ENCODE measurements at places on chromosomes 6 and 20.

GRCh38 chr6:134721060-134721405, 228.9 kb downstream of the ALDH8A1 start:
- DNase-seq = no peak

GRCh38 chr6:134537146-134537555, 219.2 kb upstream of the SGK1 start:
- no peak for DNase-seq

DNA sequence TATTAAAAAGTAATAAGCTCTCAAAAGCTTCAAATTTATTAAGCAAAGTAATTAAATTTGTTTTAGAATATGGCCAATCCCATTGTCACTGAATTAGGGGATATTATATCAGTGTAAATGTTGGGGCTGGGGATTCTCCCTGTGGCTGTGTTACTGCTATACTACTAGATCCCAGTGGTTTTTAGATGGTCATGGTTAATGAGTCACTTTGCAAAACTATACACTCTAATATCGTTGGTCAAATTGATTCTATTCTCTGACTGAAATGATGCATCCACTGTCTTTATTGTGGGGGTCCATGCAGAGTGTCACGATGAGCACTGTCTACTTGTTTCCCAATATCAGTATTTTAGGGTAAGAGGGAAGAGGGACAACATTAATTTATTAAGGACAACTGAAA, 336.9 kb upstream of the PREP start:
- no peak for DNase-seq

DNA sequence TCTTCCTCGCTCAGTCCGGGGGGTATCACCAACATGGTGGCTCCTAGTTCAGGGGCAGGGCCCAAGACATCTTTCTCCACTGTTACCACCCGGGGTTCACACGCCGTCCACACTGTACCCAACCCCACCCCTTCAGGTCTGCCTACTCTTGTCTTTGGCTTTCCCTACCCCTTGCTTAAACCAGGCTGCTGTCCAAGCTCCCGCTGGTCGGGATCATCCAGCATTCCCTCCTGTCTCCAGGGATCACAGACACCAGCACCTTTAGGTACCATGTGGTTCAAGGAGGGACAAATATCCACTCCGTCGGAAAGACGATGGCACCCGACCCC, 395 bp downstream of the NELFE start:
- no peak for DNase-seq

DNA sequence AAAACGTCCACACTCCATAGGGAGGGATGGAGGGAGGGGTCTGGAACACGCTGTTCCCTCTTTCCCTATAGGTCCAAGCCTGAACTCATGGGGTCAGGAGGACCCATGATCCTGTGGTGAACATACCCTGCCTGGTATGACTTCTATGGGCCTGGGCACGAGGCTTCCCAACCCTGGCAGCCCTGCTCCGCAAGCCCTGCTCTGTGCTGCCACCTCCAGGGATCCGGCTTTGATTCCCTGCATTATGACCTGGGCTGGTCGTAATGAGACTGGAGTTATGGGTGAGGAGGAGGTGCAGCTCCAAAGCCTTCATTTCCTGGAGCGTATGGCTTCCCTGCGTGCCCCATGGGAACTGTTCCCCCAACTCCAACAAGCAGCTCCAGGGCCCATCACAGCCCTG, 54.9 kb downstream of the CDH22 start:
- no peak for DNase-seq

DNA sequence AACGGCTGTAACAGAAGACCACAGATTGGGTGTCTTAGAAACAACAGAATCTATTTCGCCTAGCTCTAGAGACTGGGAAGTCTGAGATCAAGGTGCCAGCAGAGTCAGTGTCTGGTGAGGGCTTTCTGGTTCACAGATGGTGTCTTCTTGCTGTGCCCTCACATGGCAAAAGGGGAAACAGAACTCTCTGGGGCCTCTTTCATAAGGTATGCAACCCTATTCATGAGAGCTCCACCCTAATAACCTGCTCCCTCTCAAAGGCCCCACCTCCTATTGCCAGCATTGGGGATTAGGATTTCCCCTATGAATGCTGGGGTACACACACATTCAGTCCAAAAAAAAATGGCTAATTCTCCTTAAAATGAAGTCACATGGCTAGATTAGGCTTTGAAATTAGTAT, 10.0 kb downstream of the TXNDC5 start:
- no peak for DNase-seq

GRCh38 chr6:53630533-53631226, 34.9 kb downstream of the KLHL31 start:
- no peak for DNase-seq

- DNase-seq = peak; percentile 2
Measured at GRCh38 chr20:36666181-36666740, 20.3 kb upstream of the SLA2 start.

DNA sequence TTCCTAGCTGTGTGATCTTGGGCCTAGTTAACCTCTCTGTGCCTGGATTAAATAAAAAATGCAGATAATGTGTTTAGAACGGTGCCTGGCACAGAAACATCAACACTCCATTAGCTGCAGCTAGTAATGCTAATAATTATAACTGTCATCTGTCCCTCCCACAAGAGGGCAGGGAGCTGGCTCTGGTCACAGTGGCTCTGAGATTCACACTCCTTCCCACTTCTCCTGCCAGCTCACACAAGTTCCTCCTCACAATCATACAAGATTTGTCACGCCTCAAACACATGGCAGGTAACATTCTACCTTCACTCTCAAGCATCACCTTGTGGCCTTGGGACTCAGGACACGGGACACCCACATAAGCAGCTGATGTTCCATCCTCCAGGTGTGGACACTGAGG, 2.4 kb downstream of the ADA start:
- no peak for DNase-seq

- DNase-seq = no peak
Measured at GRCh38 chr20:63522981-63523611, 2.5 kb downstream of the PPDPF start.

- DNase-seq = peak; percentile 83
Measured at GRCh38 chr6:142845143-142845571, 99.8 kb downstream of the HIVEP2 start.

DNA sequence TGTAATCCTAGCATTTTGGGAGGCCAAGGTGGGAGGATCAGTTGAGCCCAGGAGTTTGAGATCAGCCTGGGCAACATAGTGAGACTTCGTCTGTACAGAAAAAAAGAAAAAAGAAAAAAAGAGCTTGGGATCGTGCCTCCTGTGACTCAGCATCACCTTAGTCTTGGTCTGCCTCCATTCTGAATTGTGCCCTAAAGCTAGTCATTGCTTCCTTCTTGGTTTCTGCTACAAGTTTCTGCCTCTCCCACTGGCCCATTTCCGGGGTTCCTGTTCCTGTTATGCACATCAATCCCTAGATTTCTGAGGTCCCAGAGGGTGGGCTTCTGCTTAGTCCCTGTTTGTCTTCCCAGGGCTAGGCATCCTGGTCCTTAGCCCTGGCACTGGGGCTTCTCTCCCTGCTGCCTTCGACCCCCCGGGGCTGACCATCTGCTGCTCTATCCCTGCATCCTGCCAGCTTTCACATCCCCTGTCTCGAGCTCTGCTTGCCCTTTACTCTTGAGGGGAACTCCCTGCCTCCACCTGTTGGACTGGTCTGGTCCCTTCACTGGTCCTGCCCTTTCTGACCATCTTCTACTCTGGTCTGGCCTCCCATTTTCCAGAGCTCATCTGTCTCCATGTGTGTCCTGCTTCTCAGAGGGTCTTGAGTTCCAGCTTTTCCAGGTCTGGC, 77.5 kb upstream of the ESR1 start:
- no peak for DNase-seq

GRCh38 chr20:46171909-46172308, 53.8 kb downstream of the CD40 start:
- DNase-seq = no peak

- no peak for DNase-seq
Measured at GRCh38 chr6:137579612-137580011, 85.4 kb upstream of the OLIG3 start.

- peak; percentile 65 for DNase-seq
Measured at GRCh38 chr6:33298773-33299236, at the start of gene RGL2. Gene RGL2, minus strand, starts transcription at chr6:33298942. Its CDS starts 332 bp downstream, at chr6:33298610.

DNA sequence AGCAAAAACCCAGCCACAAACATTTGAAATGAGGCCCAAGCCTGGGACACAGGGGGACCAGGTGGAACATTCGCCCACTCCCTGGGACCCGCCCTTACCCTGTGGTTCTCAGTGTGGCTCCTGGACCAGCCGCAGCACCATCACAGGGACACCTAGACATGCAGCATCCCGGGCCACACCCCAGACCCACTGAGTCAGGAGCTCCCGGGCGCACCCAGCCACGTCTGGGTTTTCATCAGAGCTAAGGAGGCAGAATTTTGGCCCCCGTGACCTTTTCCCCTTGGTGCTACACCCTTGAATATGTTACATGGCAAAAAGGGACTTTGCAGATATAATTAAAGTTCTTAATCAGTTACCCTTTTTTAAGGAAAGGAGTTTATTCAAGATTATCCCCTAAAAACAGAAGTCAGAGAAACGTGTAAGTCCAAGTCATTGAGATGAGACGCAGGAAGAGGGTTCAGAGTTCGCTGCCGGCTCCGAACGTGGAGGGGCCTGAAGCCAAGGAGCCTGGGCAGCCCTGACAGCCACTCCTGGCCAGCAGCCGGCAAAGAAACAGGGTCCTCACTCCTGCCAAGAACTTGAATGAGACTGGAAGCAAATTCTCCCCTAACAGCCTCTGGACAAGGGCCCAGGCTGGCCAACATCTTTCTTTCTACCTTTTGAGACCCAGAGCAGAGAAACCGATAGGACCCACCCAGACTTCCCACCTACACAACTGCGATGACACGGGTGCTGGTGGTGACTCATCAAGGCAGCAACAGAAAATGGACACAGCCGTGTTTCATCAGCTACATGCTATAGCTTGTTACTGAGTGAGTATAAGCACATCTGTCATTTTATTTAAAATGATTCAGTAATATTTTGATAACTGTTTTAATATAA, 25.3 kb downstream of the BFSP1 start:
- peak; percentile 68 for DNase-seq

GRCh38 chr6:121439926-121440325, 4.5 kb downstream of the GJA1 start:
- no peak for DNase-seq

GRCh38 chr6:145544041-145544440, 191.3 kb downstream of the EPM2A start:
- DNase-seq = no peak

- DNase-seq = peak; percentile 8
Measured at GRCh38 chr20:17895641-17896171, 72.9 kb downstream of the SNX5 start.

DNA sequence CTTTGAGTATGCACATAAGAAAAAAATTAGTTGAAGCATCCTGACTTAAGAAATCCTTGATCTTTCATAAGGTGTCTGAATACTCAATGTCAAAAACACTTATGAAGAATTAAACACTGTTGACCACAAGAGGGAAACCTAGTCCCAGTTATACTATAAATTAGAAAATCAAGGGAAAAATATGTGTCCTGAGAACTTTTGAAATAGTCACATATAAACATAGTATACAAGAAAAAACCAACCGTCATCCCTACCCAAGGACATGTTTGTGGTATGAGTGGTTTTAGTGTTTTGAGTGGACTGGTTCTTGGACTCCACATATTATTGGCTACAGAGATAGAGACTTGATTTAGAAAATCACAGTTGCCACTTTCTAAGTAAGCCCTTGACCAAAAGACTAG, 7.6 kb upstream of the HLA-DRA start:
- peak; percentile 50 for DNase-seq

DNA sequence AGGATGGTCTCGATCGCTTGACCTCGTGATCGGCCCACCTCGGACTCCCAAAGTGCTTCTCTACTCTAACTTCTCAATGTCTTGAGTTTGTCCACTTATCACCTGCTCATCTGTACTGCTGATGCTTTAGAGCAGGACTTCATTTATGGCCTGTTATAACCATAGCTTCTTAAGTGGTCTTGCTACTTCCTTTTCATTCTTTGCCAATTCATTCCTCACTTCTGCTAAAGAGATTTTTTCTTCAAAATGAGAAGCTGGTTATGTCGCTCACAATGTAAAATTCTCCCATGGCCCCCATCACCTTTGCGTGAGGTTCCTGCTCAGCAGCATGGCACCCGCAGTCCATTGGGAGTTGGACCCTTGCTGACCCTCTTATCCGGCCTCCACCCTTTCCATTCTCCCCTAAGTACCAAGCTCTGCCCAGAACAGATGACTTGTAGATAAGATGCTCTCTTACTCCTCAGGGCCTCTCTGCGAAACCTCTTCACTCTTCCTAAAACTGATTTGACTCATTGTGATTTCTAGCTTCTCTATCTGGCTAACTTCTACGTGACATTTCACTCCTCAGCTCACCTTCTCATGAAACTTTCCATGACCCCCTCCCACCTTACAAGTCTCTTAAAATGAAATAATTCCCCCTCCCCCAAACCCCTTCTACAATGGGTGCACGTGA, 13.9 kb upstream of the CD164 start:
- DNase-seq = no peak

DNA sequence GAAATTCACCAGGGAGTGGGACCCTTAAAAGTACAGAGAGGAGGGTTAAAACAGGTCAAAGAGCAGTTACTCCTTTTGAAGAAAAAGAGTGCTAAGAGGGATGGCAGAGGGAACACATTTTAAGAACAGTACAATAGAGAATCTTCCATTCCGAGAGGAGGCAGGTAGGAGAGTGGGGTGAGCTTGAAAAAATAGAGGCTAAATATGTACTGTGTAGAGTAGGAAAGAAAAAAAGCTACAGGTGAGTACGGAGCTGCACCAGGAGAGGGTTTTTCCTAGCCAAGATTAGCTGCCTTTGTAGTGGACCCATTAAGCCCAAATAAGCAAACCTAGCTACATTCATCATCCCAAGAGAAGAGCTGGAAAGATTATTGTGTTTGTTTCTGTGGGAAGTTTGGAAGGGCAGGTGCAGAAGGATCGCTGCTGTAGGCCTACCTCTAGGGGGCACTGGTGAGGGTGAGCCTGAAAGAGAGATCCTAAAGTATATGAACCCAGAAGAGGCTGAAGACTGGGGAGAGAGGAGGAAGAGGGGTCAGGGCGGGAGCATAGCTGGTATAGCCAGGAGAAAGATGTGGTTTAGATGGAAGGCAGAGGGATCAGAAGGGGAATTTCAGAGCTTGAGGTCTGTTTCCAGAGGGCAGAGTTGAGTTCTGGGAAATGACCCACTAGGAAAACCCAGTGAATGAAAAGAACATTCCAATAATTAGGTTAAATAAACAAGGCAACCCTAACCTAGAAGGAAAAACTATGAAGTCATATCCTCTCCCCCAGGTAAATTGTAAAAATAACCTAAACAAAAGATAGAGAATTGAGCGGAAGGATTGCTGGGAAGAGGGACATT, 50.2 kb upstream of the HINT3 start:
- peak; percentile 53 for DNase-seq

GRCh38 chr6:94769197-94769596, 808.1 kb upstream of the MANEA start:
- no peak for DNase-seq
